Stimulated activated CD4-positive, alpha-beta T cell treated with anti-CD3 and anti-CD28 coated beads, Interleukin-4, amount 100 ng/mL, for 24 hours (primary cell): ENCODE measurements at places on chromosomes 3 and 15.

GRCh38 chr15:94081829-94082228, 149.5 kb upstream of the MCTP2 start:
- no peak for DNase-seq

- DNase-seq: no peak
Observed at GRCh38 chr3:157498371-157498770, 4.8 kb downstream of the VEPH1 start.

DNA sequence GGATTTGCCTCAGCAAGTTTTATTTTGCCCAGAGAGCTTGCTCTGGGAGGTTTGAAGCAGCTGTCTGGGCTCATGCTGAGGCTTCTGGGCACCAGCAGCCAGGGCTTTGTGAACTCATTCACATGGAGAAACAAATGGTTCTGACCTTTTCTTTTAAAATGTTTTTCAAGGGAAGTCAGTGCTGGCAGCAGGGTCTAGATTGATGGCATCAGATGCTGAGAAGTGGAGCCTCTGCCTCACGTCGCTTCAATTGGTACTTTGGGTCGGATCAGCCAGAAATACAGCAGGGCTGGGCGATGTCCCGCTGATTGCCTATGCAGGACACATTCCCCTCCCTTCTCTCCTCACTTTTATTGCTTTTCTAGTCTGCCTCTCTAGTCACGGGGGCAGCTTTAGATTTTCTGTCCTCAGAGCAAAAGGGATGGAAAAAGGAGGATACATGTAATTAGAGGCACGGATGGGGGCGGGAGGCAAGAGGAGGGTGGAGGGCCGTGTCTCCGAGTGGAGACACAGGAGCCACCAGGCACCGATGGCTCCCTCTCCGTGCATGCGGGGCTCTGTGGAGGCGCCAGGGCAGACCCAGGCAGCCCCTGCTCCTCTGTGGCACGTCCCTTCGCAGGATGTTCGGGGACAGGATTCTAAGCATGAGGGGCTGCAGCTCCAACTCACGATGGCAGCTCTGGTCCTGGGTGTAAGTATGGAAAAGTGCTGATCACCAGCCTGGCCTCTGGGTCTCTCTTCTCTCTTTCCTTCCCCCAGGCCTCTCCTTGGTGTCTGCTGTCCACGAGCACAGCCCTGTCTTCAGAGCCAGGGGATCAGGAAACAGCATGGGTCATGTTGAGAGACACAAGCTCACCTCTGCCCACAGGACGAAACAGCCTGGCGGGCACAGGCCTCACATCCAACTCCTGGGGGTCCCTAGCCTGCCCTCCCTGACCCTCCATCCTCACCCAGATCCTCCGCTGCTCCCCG, 116.1 kb downstream of the FAM43A start:
- no peak for DNase-seq

DNA sequence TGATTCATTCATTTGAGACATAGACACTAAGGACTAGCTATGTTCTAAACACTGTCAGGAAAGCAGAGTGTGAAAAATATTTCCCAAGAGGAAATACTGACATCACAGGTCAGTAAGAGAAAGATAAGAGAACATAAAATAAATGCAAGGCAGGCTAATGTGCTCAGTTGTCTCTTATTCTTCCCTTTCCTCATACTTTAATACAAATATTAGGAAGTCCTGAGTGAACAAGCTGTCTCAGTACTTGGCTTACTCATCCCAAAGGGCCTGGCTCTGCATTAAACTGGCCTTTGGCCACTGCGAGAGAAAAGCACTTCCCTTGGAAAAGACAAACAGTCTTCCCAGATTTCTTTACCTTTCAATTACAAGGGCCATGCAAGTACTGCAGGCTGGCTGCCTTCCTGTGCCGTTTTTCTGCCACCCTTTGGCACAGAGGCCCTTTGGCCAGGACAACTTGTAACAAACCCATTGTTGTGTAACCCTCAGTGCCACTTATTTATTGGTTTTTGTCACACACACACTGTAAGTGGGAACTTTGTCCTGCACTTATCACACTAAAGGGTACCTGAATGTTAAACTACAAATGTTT, 31.7 kb downstream of the EDC3 start:
- DNase-seq: no peak

DNA sequence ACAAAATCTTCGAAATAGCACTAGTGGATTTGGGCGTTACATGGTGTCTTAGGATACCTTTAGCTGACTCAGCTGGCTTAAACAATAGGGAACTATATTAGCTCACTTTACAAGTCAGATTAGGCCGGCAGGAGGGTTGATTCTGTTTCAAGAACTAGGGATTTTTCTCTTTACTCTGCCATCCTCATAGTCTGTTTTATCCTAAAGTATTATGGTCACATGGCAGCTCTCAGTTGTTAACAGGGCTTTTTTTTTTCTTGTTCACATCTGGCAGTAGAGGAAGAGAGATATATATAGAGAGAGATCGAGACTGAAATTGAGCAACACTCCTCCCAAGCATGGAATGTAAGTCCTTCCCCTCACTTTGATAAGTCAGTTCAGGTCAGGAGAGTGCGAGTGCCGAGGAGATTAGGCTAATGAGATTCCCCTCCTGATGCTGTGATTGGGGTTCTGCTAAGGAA, 32.9 kb downstream of the CHP1 start:
- DNase-seq: no peak

DNA sequence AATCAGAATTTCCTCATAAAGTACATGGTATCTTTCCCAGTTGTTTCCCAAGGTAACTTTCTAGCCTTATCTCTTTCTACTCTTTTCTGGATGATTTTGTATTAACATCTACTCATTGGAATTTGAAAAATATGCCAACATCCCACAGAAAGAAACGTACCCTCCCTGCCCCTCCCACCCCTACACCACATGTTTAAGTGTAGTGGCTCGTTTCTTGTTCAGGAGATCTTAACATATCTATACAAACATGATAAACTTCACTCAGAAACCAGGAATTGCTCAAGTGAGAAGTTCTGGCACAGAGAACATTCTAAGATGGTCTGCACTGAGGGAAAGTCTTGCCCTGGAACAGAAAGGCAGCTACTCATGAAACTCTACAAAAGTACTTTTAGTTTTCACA, 404.7 kb downstream of the SOX2 start:
- no peak for DNase-seq

- no peak for DNase-seq
Observed at GRCh38 chr3:138673641-138674530, 65.3 kb downstream of the FAIM start.

- no peak for DNase-seq
Observed at GRCh38 chr3:26559227-26559626, 63.3 kb upstream of the LRRC3B start.
